ENCODE measurements at places on chromosomes 5 and 9.

DNA sequence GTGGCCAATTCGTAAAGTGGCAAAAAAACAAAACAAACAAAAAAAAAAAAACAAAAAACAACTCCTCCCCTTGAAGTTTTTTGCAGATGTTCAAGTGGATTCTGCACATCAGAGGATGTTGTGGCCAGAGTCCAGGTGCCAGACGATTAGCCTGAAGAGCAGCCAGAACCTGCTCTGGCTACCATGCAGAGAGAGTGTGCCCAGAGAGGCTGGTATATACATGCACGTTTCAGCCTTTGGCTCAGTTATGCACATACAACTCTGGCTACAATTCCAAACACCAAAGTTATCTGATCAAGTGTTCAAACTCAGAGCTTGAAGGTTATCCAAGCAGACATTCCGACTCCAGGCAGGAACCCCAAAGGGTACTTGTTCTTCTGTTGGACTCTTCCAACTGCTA, 34.7 kb downstream of the GGTA1 start:
- no peak for DNase-seq

DNA sequence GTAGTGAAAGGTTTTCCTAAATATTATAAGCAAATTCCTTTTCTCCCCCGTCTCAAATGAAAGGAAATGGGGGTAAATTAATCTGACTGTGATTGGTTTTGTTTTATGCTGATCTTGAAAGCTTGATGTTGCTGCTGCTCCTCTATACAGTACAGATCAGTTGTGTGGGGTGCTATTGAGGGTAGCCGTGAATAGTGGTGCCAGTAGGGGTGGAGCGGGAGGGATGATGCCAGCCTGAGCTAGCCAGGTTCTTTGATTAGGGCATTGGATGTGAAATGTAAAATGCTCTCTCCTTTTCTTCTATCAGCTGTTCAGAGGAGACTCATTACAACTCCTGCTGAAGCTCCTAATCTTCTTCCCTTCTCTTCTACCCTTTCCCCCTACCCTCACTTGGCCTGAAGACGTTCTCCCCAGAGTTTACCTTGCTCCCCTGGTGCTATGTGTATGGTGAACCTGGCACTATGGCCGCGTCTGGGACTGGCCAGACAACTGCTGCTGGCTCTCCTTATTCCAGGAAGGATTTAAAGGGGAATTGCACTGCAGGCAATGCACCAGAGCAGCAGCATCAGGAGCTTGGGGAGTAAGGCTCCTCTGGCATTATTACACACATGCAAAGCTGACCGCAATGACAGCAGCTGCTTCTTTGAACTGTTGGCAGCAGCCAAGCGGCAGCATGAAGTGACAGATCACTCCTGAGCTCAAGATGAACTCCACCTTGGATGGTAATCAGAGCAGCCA, 566 bp downstream of the GPR21 start:
- DNase-seq: no peak

- DNase-seq: no peak
Observed at GRCh38 chr5:76022611-76023010, 60.6 kb upstream of the SV2C start.

DNA sequence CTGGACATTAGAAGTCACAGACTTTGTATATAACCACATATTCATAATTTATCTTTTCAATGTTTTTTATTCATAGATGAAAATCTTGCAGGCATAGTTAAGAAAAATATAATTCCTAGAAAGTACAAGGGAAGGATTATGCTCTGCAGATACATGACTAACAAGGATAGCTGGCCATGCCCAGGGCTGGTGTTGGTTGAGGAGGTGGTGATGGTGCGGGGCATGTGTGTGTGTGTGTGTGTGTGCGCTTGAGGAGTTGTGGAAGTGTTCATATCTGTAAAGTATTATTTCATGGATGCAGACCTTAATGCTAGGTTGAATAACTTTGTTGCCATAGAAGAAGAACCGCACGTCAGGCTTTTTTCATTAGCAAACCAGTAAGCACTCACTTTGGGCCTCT, 1.3 kb downstream of the S1PR3 start:
- DNase-seq: no peak

DNA sequence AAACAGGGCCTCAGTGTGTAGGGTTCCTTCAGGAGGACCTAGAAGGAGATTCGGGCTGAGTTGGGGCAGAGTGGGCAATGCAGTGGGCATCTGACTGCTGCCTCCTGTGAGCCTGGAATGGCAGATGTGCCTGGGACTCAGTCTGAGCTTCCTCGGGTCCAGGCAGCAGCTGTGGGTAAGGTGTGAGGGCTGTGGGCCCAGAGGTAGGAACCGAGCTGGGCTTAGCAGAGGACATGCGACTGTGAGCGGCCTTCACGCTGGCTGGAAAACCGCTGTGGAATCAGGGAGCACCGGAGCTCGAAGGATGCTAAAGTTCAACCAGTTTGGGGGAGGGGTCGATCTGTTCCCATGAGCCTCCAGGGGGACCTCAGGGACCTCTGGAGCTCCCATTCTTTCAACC, 137.0 kb downstream of the PAX5 start:
- DNase-seq: no peak

GRCh38 chr5:131607418-131607817, 27.6 kb downstream of the RAPGEF6 start:
- no peak for DNase-seq

All from fibroblast of skin of left quadriceps (primary cell).